Esophagus mucosa (tissue), 1 donor: ENCODE measurements at places on chromosomes 6 and 20. TPM values are rescaled to one million over a fixed set of nuclear protein-coding genes. Genes with fewer than 3 reads are reported as not detected.
A peak's percentile ranks its signal among the peaks of the same experiment; 100 is the strongest.

- peak; percentile 62 for ATAC-seq
These were observed 105.4 kb downstream of the PERP start for GRCh38 chr6:138001750-138002349.

DNA sequence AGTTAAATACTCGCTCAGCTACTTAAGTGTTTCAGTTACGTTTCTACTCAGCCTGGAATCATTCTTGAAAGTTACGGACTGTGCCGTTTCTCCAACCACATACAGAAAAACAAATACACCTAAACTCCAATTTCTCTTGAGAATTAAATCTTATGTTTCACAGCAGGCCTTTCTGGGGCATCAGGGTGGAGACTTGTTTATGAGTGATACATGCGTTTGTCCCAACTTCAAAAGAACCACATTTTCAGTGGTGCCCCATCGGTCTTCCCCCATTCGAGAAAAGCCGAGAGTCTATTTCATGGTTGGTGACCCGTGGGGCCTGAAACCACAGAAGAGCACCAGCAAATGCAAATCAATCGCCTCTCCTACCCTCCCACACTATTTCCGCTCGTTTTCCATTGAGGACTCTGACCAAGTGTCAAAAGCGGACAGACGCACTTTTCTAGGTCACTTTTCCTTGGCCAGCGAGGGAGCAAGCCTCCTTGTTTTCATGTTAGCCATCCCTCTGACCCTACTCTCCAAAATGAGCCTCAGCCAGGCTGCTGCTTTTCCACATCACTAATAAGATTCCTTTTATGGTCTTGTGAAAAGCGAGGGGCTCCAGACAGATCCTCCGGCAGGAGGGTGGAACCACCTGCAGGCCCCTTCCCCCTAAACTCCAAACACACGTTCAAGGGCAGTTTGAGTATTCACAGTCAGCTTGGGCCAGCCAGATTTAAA, 3.1 kb downstream of the JAG1 start:
- ATAC-seq: no peak

- peak; percentile 35 for ATAC-seq
These were observed 618 bp downstream of the RTN4IP1 start for GRCh38 chr6:106628658-106629102.

DNA sequence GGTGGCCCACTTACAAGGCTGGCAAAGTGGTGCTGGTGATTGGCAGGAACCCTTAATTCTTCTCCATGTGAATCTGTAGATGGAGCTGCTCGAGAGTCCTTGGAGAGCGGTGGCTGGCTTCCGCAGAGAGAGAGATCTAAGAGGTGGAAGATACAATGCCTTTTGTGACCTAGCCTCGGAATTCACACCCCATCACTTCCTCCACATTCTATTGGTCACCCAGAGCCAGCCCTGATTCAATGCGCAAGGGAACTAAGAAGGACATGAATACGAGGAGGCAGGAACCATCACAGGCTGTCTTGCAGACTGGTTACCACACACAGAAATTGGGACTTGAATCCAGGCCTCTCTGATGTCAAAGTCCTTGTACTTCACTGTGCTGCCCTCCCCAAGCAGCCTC, 128.9 kb upstream of the PROKR2 start:
- ATAC-seq: no peak

DNA sequence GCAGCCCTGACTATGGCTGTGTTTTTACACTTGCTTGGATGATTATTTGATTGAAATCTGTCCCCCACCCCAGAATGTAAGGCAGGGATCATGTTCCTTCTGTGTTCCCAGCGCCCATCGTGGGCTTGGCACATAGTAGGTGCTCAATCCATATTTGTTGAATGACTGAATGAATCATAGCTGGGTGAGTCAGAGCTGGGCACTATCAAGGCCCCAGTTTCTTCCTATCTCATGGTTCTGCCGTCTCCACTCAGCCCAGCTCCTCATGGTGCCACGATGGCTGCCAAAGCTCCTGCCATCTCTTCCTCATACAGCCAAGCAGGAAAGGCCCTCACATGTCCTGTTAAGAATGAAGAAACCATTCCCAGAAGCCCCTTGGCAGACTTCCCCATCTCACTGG, 29.0 kb downstream of the CEBPB start:
- no peak for ATAC-seq

DNA sequence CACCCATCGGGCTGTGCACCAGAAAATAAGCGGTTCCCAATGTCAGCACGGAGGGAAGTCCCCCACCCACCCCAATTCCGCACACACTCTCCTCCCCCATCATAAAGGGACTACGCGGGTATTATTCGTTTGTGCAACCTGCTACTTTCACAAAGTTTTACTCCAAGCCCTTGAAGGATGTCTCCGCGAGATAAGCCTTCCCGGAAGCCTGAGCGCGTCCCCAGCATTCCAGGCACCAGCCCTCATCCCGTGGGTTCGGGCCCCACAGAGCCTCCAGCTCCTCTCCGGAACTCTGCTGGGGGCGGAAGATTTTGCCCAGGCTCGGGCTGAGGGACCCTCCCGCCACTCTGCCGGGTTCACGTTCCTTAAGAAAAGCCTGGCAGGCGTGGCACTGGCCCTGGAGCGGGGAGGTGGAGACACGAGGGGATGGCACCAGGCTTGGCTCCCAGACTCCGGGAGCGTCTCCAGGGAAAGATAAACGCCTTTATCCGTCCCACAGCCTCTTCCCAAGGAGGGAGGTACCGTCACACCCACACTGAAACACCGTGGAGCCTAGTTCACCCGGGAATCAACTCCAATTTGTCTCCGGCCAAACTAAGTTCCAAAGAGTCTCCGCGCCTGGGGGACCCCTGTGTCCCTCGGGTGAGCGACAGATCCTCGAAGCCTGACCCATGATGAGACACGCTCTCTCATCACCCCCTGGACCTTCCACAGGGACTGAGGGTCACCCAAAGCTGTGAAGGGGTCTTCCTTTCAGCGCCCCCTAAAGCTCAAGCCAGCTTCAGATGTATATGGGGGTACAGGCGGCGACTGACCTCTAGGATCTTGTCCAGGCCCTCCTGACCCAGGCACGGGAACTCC, 934 bp downstream of the KCNK5 start:
- ATAC-seq: no peak

- ATAC-seq: peak; percentile 8
These were observed 13.7 kb upstream of the ZNF318 start for GRCh38 chr6:43383021-43383667.

- no peak for ATAC-seq
These were observed 23.6 kb downstream of the SLC35D3 start for GRCh38 chr6:136945711-136946121.

- ATAC-seq: no peak
These were observed 16.4 kb upstream of the MAP3K4 start for GRCh38 chr6:160975162-160975561.

DNA sequence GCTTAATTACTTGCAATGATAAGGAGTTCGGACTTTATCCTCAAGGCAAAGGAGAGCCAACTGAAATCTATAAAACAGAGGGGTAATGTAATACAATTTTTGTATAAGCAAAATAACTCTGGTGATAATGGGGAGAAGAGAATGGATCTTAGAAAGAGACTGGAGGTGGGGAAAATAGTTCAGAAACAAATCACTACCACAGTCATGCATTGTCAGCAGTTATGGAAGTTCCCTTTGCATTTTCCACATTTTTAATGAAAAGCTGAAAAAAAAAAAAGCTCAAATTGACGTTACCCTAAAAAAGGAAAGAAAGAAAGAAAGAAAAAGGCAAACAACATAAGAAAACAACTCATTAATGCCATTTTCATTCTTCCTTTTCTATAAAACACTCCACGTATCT, 337.6 kb upstream of the HSF2 start:
- no peak for ATAC-seq

DNA sequence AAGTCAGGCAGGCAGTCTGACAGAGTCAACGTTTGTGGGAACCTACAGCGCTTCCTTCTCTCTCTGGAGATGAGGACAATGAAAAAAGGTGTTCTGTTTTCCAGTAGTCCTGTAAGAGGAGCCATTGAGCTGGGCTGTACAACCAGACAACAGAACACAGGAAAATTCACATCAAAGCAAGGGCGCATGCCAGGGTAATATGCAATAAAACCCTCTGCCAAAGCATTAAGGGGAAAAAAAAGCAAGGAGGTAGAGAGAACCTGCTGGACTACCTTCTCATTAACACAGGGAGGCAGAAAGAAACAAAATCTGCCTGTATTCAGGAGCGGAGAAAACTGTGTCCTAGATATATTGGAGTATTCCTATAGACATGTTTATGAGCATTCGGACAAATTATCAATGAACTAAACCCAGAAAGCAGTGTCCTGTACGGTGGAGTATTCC, 1.3 kb downstream of the RNF24 start:
- peak; percentile 60 for ATAC-seq

DNA sequence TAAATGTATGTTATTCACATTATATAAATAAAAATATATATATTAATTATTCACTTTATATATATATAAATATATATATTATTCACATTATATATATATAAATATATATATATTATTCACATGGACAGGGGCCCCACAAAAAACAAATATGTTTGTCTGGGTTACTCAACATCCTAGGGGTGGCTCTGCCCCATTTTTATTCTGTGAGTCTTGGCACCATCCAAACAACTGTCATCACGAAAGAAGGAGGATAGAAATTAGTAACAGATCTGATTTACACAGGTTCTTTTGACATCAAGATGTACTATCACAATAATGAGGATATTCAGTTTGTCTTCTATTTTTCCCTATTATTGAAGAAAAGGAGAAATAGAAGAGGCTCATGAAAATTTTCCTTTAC, 187.3 kb downstream of the GPX5 start:
- no peak for ATAC-seq

GRCh38 chr6:121666814-121667213, 231.4 kb downstream of the GJA1 start:
- peak; percentile 88 for ATAC-seq

DNA sequence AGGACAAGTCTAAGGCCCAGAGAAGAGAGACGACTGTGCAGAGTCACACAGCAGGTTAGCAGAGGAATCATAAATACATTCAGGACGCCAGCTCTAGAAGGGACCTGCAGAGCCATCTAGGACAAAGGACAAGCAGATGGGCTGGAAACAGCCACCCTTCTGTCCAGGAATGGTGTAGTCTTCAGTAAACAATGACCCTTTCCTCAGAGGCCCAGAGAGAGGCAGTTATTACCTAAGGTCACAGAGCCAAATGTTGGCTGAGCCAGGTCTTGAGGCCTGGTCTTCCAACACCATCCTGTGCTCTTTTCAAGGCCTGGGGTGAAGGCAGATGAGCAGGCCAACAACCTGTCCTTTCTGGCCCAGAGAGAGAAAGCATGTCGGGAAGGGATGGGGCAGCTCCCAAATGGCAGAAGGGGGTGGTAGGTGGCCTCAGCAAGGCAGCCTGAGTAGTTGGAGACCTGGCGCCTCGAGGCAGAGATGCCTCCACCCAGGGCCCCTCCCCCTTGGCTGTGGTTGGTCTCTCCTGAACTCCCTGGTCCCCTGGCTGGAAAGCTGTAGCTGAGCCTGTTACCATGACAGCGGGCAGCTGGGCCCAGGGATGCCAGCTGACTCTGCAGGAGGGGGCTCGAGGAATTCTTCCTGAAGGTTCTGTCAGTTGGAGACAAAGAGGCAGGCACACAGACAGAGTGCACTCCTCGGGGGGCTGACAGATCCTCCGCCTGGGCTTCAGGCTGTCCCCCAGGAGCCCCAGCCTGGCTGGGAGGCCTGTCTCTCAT, 24.8 kb downstream of the EPB41L1 start:
- no peak for ATAC-seq

DNA sequence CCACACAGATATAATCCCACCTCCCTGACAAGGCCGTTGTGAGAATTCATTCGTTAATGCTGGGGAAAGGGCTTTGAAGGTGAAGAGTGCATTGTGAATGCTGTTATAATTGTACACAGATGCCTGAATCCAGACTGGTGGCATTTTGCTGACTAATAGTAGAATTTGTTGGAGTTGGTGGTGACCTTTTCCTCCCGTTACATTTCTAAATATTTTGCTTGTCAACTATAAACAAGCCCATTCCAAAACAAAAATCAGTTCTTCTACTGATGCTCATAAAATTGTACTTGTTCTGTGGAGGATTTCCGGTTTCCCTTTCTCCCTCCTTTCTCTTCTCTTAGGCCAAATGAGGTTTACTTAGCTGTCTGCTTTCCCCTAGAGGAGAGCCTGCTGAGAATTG, 253.1 kb upstream of the SUPT3H start:
- no peak for ATAC-seq

GRCh38 chr6:1598886-1599285, 10.8 kb upstream of the FOXC1 start:
- ATAC-seq: no peak

DNA sequence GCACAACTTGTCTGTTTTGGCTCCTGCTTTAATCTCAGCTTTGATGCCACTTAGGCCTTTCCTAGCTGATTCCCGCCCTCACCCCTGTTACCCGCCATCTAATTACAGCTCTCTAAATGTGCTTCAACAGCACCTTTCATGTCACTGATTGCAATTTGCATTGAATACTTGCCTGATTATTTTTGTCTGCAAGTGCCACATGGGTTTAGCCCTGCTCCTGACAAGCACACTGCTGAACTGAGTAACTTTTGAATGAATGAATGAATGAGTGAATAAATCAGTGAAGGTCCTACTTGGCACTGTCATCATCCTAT, 591 bp upstream of the DCBLD1 start:
- ATAC-seq: no peak

DNA sequence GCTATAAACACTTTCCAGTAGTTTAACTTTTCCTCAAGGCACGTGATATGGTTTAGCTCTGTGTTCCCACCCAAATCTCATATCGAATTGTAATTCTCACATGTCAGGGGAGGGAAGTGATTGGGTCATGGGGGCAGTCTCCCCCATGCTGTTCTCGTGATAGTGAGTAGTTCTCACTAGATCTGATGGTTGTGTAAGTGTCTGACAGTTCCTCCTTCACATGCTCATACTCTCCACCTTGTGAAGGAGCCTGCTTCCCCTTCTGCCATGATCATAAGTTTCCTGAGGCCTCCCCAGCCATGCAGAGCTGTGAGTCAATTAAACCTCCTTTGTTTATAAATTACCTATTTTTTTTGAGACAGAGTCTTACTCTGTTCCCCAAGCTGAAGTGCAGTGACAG, 127.9 kb downstream of the DTNBP1 start:
- no peak for ATAC-seq

Gene KIAA1755
- total RNA-seq: 0.32 TPM

Gene SLC32A1
- total RNA-seq: not detected

Gene PPP2R5D
- 21.2 TPM for total RNA-seq

Gene PGBD1
- 0.76 TPM for total RNA-seq

Gene KHDC1
- total RNA-seq: 0.88 TPM

Gene HLA-DQB2
- total RNA-seq: 0.64 TPM

Gene PRSS16
- 7.7 TPM for total RNA-seq

Gene COL11A2
- 0.32 TPM for total RNA-seq

Gene LAMA2
- 3.1 TPM for total RNA-seq
